Activated T-cell treated with anti-CD3 and anti-CD28 coated beads, Interleukin-2, amount 50 U/mL, for 72 hours (primary cell): ENCODE measurements at places on chromosomes 6 and 20.
A peak's percentile ranks its signal among the peaks of the same experiment; 100 is the strongest.

DNA sequence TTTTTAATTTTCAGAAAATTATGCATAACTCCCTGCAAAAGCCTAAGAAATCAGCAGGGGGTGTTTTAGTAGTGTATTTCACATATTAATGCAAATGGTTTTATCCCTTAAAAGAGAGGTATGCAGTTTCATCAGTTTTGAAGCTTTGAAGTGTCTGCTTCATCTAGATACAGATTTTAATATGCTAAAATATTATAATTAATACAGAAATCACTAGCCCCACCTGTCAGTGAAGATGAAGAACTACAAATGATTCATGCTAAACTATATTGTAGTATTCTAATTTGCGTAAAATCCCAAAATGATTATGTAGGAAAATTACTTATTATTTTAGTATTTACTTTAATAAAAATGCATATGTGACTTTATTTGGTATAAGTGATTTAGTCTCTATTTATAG is 2.9 kb upstream of the TFB1M start:
- no peak for DNase-seq

- no peak for DNase-seq
Measured at GRCh38 chr6:39449022-39449421, 126.5 kb upstream of the KCNK16 start.

DNA sequence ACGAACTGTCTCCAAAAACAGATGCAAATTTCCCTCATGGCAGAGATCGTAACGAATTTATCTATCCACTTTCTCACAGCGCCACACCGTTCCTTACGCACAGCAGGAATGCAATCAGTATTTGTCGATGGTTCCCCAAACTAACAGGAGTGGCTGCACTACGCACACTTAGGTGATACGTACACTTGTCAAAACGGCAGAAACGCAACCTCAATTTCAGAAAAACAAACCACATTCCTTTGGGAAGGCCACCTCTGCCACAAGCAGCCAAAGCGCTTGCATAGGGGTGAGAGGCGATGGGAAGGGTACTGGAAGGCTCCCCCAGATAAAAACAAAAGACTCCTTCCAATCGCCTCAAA is 638 bp downstream of the MDN1 start:
- no peak for DNase-seq

GRCh38 chr6:108995296-108995695 is 99.3 kb downstream of the SESN1 start:
- no peak for DNase-seq

- no peak for DNase-seq
Measured at GRCh38 chr20:20685635-20686034, 26.8 kb downstream of the RALGAPA2 start.

DNA sequence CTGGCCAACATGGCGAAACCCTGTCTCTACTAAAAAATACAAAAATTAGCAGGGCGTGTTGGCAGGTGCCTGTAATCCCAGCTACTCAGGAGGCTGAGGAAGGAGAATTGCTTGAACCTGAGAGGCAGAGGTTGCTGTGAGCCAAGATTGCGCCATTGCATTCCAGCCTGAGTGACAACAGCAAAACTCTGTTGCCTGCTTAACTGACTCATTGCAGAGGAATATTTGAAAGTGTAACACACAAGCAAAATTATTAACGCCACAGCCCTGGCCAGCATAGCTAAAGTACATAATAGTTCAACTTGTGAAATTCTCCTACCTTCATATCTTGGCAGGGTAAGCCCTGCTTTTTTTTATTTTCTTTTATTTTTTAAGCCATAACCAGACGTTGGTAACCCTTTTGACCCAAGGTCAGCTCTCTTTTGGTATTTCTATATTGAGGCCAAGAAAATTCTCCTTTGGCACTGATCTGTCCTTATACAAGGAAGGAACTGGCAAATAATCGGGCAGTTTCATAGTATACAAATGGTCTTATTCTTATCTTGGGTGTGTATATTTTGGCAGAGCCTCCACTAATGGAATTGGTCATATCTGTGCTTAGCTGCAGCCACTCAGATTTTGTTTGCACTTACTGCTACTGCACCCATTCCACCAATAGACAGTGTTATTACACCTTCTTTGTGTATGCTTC is 4.0 kb upstream of the ADGRF5 start:
- no peak for DNase-seq

DNA sequence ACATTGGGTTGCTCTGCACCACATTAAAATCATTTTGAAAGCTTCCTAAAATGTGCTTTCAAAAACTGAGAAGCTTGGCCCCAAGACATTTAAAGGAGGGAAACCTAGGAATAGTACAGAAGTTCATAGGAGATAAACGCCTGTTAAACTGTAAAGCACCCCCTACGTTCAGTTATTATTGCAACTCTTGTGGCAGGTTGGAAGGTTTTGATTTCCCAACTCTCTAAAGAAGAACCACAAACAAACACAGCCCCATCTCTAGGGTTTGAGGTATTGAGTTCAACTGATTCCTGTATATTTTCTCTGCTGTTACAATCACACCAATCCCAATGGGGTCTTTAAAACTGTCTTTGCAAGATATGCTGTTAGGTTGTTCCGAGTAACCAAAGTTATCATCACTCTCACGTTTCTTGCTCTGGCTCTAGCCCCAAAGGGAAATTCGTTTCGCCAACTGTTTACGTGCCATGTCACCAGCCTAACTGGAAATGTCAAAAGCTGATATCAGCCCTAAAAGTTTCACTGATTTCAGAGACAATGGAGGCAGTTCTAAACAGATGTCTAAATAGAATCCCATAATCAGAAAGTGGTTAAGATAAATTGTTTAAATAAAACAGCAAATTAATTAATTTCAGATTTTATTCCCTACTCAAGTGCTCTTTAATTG is 12.1 kb downstream of the TFAP2A start:
- DNase-seq, result no peak

GRCh38 chr6:29596381-29596900 is 11.5 kb downstream of the OR2H2 start:
- no peak for DNase-seq

GRCh38 chr20:52230409-52230808 is 38.8 kb upstream of the ZFP64 start:
- no peak for DNase-seq

- no peak for DNase-seq
Measured at GRCh38 chr6:167464177-167464576, 139.3 kb downstream of the TTLL2 start.

DNA sequence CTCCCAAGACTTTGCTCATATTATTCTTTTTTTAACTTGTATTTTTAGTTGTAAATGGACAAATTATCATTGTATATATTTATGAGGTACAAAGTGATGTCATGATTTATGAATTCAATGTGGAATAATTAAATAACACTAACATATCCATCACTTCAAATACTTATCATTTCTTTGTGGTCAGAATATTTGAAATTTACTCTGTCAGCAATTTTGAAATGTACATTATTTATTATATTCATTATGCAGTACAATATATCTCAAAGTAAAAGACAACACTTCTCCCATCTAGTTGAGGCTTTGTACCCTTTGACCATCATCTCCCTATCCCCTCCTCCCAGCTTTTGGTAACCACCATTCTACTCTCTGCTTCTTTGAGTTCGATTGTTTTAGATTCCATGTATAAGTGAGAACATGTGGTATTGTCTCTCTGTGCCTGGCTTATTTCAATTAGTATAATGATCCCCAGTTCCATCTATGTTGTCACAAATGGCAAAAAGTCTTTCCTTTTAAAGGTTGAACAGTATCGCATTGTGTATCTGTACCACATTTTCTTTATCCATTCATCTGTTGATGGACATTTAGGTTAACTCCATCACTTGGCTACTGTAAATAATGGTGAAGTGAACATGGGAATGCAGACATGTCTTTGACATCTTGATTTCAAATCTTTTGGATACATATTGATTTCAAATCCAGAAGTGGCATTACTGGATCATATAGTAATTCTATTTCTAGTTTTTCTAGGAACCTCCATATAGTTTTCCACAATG is 197.2 kb downstream of the KIF6 start:
- DNase-seq, result no peak

GRCh38 chr6:150238846-150239407 is 96.1 kb downstream of the PPP1R14C start:
- no peak for DNase-seq

DNA sequence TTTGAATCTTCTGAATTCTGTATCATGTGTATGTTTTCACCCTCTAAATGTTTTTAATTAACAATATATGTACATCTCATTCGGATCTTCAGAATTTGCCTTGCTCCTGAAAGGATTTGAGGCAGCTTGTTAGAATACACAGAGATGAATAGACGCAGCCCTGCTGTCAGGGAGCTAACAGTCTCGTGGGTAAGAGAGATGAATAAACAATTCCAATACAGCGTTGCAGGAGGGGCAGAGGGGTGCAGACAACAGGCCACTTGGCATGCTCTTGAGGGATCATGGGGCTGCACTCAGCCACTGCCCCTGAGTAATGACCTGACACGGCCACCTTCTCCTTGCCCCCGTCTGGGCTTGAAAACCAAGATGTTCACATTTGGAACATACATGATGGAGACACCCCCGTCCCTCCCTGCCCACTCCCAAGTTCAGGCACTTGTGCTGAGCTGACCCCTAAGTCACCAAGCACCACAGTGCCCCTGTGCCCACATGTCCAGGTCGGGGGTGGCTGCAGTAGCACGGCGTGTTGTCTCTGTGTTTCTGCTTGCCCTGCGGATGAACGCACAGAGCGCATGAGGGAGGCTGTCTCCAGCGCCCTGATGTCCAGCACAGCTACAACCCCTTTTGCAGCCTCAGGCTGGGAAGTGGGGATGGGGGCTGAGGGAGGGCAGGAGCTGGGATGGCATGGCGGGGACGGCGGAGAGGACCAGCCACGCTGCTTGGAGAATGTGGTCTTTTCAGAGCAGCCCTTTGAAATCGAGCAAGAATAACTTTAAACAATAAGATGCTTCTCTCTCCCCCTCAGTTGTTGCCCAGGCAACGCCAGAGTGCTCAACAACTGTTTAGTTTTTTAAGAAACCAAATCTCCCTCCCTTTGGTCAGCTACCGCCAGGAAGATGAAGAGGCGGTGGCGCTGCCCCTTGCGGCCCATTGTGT is 33.0 kb upstream of the CDH22 start:
- DNase-seq, result no peak

GRCh38 chr6:142802124-142802523 is 142.9 kb downstream of the HIVEP2 start:
- DNase-seq, result peak; percentile 68

DNA sequence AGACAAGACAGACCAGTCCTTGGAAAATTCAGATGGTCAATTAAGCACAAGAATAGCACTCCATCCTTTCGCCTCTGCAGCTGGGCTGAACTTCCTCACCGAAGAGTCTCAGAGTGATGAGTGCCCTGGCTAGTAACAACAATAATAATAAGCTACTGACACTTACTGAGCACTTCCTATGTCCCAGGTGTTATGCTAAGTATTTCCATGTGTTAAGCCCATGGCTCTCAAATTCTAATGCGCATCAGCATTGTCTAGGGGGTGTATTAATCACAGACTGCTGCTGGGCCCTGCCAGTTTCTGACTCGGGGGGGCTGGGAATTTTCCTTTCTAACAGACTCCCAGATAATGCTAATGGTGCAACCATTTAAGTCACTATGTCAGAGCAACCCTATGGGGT is 118.2 kb upstream of the LRFN2 start:
- DNase-seq, result no peak

DNA sequence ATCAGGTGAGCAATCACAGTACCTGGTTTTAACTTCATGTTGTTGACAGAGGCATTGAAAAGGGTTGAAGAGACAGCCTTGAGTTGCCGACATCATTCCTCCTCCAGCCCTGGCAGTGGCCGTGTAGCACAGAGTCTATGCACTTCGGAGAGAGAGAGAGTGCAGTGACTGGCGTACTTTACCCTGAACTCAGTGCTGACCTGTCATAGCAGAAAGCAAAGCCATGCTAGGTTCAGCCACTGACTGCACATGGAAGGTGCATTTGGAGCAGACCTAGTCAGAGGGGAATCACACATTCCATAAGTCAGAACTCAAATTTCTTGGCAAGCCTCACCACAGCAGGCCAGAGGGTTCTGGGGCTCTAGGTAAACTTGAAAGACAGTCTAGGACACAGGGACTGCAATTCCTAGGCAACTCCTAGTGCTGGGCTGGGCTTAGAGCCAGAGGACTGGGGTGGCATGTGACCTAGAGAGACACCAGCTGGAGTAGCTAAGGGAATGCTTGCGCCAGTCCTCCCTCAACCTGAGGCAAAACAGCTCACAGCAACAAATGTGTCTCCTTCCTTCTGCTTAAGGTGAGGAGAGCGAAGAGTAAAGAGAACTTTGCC is 69.1 kb downstream of the ELOVL4 start:
- DNase-seq, result no peak

GRCh38 chr20:32528171-32528891 is 56.8 kb downstream of the NOL4L start:
- DNase-seq, result no peak

DNA sequence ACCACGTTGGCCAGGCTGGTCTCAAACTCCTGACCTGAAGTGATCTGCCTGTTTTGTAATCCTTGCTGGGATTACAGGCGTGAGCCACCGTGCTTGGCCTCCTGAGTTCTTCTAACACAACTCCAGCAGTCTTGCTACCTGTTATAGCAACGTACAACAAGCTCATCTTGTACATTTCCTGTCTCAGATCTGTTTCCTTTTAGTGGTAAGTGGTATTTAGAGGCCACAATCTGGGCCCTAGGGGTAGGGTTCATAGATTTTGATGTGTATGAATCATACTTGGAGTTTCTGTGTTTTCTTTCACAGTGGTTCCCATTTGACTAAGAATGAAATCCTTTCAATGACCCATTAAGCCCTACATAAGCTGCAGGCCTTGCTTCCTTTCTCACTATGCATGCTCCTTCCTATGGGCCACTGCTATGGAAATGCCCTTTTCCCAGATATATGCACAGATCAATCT is 27.1 kb upstream of the SYNCRIP start:
- peak; percentile 54 for DNase-seq

DNA sequence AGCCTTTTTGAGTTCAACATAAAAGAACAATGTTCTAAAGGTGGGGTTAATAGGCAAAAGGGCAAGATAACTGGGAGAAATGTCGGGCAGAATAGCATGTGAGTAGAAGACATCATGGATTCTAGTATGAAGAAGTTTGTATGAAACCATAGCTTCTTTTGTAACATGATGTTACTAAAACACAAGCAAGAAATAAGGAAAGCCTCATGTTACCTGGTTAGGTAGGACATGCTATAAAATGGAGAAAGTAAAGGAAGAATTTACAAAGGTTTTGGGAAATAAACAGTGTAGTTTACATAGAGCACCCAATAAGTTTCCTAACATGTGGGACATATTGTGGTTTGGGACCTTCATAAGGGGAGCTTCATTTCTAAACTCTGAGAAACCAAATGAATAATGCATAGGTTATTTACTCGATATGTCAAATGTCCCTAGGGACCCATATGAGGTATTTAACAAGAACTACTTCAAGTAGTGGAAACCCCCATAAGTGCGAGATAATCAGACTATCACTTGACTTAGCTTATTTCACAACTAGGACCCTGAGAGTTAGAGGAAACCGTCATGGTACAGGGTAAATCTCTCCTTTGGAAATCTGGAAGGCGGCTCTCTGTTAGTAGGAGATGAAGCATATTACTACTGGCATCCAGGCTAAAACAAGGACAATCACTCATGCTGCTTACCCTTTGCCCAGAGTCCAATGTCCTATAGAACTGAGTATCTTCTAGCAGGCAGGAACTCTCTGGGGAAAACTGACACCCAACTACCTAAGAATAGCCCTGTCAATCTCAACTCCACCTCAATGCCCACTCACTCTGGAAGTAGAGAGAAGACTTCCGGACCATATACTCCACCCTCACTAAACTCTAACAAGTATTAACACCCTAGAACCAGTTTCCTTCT is 57.5 kb downstream of the ILRUN start:
- no peak for DNase-seq
